A673 (cell line): ENCODE measurements at places on chromosomes 12 and 14. TPM values are rescaled to one million over a fixed set of nuclear protein-coding genes. Genes with fewer than 3 reads are reported as not detected.

DNA sequence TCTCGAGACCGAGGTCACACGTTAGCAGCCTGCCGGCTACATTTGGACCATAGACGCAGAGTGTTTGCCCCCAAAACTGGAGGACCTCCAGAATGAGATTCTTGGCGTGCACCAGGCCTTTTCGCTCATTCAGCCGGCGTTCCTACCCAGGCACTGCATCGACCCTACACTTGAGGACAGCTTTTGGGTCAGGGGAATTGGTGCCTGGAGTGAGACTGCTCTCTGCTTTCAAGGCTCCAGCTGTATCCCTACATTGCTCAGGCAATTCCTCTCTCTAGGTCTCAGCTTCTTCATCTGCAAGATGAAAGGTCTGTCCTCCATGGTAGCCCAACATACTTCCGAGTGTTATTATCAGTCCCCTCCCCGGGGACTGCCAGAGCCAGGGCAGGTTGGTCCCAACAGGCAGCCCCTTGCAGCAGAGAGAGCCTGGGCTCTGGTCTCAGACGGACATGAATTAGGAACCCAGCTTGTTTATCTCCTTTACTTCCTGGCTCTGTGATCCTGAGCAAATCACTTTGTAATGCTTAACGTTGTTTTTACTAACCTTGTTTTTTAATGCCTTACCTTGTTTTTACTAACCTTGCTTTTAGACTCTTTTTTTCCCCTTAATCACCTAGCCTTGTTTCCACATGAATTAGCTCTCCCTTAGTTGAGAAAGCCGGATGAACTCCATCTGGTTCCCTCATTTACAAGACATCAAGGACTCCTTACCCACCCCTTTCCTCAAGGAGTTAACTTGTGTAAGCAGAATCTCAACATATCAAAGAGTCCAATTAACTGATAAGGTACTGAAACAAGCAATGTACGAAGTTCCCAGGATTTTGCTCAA is 892 bp downstream of the TCHP start:
- DNase-seq = peak; percentile 18

- DNase-seq = no peak
Measured at GRCh38 chr12:29146196-29146595, 2.9 kb upstream of the FAR2 start.

Gene STYX
- total RNA-seq = 8.7 and 9.4 TPM in 2 replicates

DNA sequence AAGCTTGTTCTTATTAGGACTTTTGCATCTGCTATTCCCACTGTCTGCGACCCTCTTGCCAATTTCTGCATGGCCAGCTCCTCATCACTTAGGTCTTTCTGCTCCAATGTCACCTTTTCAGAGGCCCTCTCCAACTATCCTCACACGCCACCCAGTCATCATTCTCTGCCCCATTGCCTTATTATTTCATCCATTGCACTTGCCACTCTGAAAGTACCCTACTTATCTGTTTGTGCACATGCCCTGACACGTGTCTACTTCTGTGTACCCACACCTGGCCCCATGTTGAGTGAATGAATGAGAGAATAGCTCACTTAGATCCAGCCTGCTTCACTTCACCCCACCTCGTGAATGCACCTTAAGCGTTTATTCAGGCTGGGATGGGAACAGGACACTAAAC is 218.7 kb upstream of the TBX3 start:
- no peak for DNase-seq

- no peak for DNase-seq
Measured at GRCh38 chr12:124344022-124344421, 49.1 kb downstream of the RFLNA start.
